NCI-H345 (cell line): ENCODE measurements at places on chromosomes 1 and 21.

DNA sequence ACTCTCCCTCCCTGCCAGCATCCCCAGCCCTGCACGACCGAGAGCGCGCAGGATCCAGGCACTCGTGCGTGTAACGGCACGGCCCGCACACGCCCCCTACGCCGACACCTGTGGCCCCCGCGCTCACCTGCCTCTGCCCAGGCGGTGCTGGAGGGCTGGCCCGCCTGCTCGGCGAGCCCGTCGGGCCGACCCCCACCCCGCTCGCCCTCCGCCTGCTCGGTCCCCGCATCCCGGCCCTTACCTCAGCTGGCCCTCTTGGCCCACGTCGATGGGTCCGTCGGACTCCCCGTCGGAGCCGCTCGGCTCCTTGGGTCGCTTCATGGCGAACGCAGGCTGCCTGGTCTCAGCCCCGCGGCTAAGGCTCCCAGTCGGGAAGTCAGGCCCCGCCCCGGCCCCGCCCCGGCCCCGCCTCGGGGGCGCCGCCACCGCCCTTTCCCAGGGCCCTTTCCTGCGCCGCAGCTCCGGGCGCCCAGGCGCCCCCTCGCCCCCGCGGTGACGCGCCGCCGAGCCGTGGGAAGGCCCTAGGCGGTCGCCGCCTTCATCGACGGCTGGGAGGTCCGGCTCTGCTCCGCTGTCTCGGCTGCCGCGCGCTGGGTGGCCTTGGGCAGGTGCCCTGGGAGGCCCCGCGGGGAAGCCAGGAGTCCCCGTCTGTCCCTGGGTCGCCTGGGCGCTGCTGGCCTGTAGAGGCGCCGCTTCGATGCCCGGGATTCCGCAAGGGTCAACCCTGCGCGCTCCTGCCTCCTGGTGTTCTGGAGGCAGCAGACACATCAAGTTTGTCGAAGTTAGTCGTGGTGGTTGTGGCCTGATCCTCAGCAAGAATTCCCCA lies at the start of gene HEYL:
TSS of gene HEYL (minus strand) at position 339 of the 826 bp plus-strand sequence. CDS start at position 321, 18 bp downstream.
- DNase-seq = peak; percentile 77

GRCh38 chr1:118927427-118928187 lies 60.5 kb downstream of the TBX15 start:
- no peak for DNase-seq

DNA sequence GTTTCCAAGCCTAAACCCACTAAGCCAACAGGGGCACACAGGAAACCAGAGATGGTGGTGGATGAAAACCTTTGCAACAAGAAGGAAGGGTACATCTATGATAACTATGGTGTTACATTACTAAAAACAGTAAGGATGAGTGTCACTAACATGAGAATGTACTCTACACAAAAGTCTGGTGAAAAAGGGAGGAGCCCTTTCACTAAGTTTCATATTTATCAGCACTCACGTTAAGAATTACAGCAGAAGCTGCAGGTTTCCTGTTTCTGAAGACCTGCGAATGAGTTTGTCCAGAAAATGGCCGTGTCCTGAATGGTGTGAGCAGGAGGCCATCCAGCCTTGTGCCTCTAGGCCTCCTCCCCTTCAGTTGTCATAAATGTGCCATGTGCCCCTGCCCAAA lies 17.8 kb downstream of the ABCG1 start:
- no peak for DNase-seq

DNA sequence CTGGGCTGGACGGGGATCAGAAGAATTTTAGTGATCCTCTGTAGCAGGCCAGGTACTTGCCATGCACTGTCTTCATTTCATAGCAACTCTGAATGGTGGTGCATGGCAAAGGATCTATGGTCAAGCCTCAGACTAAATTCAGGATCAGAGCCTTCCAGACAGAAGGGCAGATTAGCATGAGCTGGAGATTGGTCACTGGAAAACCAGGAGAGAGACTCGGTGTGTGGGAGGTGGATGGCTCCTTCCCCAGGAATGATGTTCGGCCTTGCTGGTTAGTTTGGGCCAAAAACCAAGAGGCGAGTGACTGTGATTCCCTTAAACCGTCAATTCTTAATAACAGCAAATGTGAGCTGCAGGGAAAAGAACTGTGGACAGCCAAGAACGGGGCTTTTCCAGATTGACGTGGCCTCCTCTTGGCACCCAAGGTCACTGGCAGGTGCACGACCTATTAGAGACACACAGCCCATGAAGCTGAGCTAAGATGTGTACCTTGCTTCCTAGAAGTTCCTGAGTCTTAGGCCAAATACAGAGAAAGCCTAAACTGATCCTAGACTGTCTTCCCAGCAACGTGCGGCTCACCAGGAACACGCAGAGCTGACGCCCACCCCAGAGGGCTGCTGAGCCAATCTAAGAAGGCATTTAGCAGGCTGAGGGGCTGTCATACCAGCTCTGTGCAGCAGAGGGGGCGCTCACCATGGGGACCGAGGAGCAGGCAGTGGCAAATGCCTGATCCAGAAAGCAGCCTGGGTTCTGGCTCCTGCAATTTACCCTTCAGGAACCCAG lies 18.5 kb downstream of the ALDH4A1 start:
- DNase-seq = peak; percentile 55

GRCh38 chr1:22184892-22185612 lies 42.2 kb upstream of the WNT4 start:
- peak; percentile 83 for DNase-seq

- peak; percentile 68 for DNase-seq
Observed at GRCh38 chr1:38026592-38027200, 14.2 kb downstream of the UTP11 start.

- no peak for DNase-seq
Observed at GRCh38 chr21:35559829-35560225, 500.5 kb downstream of the SETD4 start.

DNA sequence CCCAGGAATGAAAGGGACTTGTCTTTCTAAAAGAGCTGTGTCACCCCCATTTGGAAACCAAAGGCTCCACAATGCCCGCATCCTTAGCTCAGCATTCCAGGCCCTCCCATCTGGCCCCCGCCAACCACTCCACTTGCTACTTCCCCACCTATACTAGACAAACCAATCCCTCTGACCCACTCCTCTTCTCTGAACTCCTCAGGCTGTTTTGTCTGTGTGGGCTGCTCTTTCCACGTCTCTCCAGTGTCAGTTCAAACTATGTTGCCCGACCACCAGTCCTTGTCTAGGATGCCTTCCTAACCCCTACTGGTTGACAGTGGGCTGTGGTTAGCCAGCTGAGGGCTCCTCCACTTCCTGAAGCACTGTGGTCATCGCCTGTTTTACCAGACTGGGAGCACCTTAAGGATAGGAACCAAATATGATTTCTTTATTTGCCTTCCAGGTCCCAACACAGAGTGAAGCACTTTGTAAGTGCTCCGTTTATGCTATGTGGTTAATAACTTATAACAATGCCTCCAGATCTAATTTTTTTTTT lies 8.1 kb upstream of the COA7 start:
- no peak for DNase-seq

- DNase-seq = no peak
Observed at GRCh38 chr21:46636181-46636512, 673 bp downstream of the PRMT2 start.

- DNase-seq = peak; percentile 7
Observed at GRCh38 chr21:36589352-36589971, 109.5 kb upstream of the SIM2 start.

GRCh38 chr1:161044535-161044907 lies 1.3 kb downstream of the USF1 start:
- no peak for DNase-seq

DNA sequence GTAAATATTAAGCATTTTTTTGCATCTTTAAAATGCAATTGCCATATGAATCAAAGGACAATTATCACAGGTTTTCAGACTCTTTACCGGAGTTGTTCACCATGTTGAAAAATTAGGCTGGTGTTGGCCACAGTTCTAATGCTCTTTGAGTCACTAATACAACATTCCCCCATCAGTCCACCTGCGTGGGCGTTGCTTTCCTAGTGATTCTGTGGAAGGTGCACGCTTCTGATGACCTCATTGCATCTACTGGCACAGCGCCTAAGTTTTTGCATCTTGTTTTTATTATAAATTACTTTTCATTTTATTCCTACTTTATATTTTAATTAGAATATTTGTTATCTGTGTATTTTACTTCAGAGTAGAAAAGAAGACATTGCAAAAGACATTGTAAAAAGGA lies 4.7 kb upstream of the F5 start:
- no peak for DNase-seq

GRCh38 chr1:18743233-18743632 lies 112.6 kb downstream of the PAX7 start:
- DNase-seq = no peak

- peak; percentile 54 for DNase-seq
Observed at GRCh38 chr21:42118901-42119300, 47.8 kb downstream of the UMODL1 start.

- DNase-seq = no peak
Observed at GRCh38 chr1:176243746-176244145, 36.7 kb upstream of the COP1 start.
